ENCODE measurements at places on chromosomes 7 and 10.

DNA sequence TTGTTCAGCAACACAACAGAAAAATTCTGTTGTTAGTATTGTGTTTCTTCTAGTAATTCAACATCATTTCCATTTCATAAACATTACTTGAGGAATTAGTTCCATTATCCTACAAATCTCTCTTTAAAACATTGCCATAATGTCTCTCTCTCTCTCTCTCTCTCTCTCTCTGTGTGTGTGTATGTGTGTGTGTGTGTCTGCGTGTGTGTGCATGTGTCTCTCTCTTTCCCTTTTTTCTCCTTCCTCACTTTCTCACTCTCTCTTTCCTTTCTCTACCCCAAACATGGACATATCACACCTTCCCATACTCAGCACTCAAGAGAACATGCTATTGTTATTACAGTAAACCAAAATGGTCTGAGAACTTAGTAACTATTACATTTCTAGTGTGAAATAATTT is 16.6 kb downstream of the LRRTM3 start:
- DNase-seq, result no peak

- no peak for DNase-seq
Measured at GRCh38 chr10:70811881-70812280, 3.9 kb upstream of the SGPL1 start.

- DNase-seq, result no peak
Measured at GRCh38 chr7:147984265-147984664, 606.3 kb upstream of the C7orf33 start.

DNA sequence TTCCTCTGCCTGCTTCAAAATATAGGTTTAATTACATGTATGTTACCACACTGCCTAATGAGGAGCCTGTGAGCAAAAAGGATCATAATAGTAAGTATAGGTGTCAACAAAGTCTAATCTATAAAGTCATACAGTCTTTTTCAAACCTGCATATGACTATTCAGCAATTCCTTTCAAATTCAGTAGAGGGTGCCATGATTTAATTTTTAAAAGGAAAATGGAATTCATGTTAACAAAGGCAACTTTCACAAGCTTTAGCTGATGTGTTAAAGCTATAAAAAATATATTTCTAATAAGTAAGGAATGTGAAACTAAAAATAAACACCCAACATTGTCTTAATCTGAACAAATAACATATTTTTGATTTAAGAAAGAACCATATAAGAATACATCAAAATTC is 52.1 kb downstream of the MPP7 start:
- peak; percentile 5 for DNase-seq

DNA sequence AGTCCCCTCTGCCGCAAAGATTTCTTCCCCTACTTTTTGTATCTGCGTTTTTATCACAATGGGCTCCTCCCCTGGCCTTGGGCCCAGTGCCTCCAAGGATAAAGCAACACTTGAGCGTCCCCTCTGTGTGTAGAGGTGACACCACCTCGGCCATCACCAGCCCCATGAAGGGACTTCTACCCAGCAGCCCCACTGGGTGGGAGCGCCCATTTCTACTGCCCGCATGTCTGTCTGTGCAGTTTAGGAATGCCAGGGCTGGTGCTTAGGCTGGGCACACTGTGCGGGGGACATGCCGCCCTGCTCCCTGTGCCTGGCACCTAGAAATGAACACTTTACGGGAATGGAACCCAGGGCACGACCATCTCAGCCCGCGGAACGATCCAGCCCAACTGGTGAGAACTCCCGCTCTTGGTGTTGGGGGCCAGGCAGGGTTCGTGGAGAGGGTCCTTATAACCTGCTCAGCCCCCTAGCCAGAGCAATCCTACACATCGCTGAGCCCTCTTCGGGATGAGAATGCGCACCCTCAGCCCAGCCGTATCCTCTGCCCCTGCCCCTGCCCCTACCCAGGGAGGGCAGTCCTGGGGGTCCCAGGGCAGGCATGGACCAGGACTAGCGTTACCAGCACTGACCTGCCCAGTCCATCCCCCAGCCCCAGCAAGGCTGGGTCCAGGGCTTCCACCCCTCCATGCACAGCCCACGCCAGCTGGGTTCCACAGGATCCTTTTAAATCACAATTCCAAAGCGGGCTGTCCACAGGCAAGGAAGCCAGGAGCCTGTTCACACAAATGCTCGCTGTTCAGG is 12.8 kb downstream of the CRYGN start:
- DNase-seq, result no peak

DNA sequence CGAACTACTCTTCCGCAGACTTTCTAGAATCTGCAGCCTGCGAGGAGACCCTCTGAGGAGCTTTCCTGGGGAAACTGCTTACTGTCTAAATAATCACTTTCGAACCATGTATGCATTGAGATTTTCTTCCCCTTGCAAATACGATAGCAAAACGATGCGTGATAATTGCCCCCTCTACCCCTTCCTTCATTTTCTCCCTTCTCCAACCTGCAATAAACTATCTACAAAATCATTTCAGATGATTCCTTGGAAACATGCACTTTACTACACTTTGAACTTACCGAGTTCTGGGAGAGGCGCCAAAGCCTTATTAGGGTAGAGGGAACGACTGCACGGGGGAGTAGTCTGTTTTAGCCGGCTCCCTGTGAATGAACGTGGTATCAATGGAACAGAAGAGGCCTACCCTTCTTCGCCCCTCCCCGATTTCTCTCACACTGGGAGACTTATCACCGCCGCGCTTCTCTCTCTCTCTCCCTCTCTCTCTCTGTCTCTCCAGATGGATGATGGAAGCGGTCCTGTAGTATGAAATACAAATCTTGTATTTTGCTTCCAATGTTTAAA is at the start of gene FGFBP3:
FGFBP3 (minus strand) TSS at position 370 of the 561 bp plus-strand sequence. CDS start 517 bp downstream, outside the sequence.
- no peak for DNase-seq

DNA sequence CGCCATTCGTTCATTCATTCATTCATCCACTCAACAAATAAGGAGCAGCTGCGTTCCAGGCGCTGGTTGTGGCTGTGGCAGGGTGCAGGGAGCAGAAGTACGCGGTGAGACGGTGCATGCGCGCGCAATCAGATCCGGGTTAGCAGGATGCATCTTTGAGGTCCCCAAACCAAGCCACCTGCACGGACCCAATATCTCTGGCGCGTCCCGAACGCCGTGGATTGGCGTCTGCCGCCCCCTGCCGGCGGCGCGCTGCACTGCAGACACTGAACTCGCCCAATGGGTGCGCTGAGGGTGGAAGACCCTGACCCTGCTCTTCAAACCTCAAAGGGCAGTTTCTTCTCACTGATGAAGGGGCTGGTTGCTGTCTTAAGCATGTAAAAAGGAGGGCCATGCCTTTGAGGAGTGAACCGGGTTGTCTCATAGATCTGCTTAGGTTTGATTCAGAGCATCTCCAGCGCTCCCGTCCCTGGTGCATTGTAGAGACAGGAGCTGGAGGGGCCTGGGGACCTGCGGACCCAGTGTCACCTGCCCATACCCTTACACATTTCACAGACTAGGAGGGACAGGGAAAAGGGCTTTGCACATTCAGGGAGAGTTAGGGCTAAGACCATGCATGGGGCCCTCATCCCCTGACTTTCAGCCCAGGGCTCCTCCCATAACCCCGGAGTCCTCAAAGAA is 102.5 kb downstream of the RAMP3 start:
- DNase-seq, result no peak

- no peak for DNase-seq
Measured at GRCh38 chr7:128311013-128311412, 32.7 kb downstream of the RBM28 start.

- no peak for DNase-seq
Measured at GRCh38 chr10:71260622-71261325, 48.4 kb downstream of the UNC5B start.

DNA sequence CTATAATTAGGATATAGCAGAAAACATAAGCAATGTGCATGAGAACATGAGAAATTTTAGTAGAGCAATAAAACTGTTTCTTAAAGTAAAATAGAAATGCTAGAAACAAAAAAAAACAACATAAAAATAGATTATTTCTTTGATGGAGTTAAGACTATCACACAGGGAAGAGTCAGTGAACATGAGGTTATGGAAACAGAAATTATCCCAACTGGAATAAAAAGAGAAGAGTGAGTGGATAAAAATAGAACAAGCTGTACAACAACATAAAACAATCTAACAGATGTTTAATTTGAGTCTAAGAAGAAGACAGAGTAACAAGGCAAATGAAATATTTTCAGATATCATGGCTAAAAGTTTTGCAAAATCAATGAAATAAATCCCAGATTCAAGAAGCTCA is 7.5 kb upstream of the OR6B1 start:
- DNase-seq, result no peak

GRCh38 chr10:126155528-126155927 is 232.7 kb downstream of the ADAM12 start:
- no peak for DNase-seq

DNA sequence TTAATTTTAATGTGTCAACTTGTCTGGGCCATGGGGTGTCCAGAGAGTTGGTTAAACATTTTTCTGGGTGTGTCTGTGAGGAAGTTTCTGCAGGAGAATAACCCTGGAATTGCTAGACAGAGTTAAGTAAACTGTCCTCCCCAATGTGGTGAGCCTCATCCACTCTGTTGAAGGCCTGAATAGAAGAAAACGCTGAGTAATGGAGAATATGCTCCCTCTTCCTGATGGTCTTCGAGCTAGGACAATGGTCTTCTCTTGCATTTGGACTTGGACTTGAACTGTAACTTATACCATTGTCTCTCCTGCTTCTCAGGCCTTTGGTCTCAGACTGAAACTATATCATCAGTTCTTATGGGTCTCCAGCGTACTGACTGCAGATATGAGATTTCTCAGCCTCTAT is 296.0 kb upstream of the IMMP2L start:
- no peak for DNase-seq

DNA sequence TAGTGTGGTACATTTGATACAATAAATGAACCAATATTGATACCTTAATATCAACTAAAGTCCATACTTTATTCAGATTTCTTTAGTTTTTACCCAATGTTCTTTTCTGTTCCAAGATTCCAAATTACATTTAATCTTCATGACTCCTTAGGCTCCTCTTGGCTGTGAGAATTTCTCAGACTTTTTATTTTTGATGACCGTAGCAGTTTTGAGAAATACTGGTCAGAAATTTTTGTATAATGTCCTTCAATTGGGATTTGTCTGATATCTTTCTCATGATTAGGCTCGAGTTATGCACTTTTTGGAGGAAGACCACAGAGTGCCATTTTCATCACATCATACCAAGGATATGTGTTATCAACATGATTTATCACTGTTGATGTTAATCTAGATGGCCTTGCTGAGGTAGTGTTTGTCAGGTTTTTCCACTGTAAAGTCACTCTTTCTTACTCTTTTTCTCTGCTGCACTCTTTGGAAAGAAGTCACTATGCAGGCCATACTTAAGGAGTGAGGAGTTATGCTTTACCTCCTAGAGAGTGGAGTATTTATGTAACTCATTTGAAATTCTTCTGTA is 12.9 kb upstream of the ENTPD1 start:
- DNase-seq, result no peak

DNA sequence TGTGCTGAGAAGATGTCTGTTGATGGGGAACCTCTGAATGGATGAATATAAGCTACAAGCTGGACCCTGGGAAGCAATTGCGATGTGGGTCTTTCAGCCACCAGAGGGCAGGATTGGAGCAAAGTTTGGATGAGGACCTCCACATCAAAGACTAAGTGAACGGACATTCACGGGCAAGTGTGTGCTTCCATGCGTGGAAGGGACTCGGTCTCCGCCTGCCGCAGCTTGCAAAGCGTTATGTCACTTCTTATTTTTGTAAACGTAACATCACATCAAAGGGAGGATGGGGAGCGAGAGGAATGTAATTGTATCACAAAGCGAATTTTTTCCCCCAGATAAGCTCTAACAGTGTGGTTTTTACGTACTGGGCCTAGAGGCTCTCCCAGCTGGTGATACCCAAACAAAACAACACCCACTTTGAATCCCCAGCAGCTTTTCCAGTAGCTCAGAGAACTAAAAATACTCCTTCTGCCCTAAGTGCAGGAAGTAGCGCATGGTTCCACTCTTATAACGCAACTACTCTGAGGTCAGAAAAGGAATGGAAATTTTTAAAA is 65.0 kb downstream of the VWA2 start:
- peak; percentile 53 for DNase-seq

DNA sequence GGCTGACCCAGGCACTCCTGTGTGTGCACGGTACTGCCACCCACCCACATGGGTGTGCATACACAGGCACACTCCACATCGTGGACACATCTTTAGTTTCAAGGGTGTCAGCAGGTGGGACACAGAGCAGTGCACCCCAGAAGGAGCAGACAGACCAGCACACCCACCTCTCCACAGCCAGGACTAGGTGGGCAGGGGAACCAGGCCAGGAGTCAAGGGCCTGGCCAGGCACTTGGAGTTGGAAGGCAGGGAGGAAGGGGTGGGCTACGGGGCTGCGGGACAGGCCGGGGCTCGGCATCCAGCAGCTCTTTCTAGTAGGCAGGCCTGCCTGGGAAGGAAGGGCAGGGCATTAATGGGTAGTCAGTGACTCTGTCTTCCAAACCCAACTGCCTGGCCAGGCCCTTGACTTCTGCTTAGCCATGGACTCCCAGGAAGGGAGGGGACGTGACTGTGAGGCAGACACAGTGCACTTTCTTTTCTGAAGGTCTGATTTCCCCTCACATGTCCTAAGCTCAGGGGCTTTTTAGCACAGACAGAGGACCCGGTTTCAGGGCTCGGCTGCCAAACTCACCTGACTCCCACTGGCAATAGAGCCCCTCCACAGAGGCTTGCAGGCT is 14.6 kb downstream of the RASGEF1A start:
- DNase-seq, result no peak

DNA sequence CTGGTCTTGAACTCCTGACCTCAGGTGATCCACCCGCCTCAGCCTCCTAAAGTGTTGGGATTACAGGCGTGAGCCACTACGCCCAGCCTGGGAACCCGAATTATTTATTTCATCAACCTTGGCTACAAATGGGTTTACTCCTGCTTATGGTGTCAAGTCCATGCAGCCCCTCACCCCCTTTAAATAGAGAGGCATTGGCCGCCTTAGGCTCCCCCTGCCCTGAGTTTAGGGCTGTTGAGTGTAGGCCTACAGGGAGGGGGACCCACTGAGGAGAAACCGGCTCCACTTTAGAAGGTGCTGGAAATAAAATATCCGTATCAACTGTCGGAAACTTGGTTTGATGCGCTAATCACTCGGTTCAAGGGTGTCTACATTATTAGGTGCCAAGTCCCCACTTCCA is 8.7 kb upstream of the SP8 start:
- DNase-seq, result no peak

DNA sequence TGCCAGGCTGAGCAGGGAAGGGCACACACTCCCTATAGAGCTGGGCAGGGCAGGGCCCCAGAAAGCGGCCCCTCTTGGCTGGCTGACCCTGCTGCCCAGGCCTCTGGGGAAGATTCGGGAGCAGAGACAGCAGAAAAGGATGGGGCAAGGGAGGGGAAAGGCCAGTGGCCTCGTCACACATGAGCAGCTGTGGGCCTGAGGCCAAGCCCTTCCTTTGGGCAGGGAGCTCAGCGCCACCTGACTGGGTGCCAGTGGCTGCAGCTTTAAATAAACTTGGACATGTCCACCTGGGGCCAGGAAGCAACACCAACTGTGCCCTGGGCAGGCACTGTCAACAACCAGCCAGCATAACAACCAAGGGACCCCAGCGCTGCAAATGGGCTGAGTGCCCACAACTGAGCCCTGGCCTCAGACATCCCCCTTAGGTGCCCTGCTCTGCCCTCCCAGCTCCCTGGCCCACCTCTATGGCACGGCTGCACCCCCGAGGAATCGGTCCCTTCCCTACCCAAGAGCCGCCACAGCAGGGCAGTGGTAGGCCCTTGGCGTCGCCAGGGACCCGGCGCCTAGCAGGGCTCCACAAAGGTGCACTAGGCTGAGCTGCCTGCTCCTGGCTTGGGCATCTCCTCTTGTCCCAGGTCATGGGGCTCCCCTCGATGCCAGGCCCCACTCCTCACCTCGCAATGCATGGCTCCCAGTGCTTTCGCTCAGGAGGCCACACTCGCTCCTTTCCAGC is 2.6 kb downstream of the CAMK2B start:
- DNase-seq, result no peak

- DNase-seq, result no peak
Measured at GRCh38 chr7:98816241-98816640, 53.6 kb downstream of the TMEM130 start.
